Fibroblast of villous mesenchyme (primary cell): ENCODE measurements at places on chromosomes 16 and 17. TPM values are rescaled to one million over a fixed set of nuclear protein-coding genes. Genes with fewer than 3 reads are reported as not detected.

The CD300A gene
- not detected in 2 replicates for total RNA-seq

The DYNLRB2 gene
- 0.86 TPM in 1 of 2 replicates, not detected in the other for total RNA-seq

The KRT32 gene
- total RNA-seq: not detected in 2 replicates

The KLHDC4 gene
- 14.7 and 26.1 TPM in 2 replicates for total RNA-seq

The GRAP gene
- under 0.01 TPM in 1 of 2 replicates, not detected in the other for total RNA-seq

The LGALS9B gene
- not detected in 2 replicates for total RNA-seq
